A673 (cell line): ENCODE measurements at places on chromosomes 3 and 15. TPM values are rescaled to one million over a fixed set of nuclear protein-coding genes. Genes with fewer than 3 reads are reported as not detected.

Gene CLASP2
- 67.4 and 74.6 TPM in 2 replicates for total RNA-seq

Gene PRR20G
- total RNA-seq, result not detected in 2 replicates

Gene SLC28A1
- total RNA-seq, result not detected in 2 replicates

Gene CAMP
- not detected in 2 replicates for total RNA-seq

Gene FHIT
- total RNA-seq, result not detected in 2 replicates

Gene DZIP1L
- 3.8 and 8.1 TPM in 2 replicates for total RNA-seq

Gene PEX5L
- not detected in 2 replicates for total RNA-seq

Gene ANKUB1
- not detected in 2 replicates for total RNA-seq

Gene DVL3
- 82.6 and 83.3 TPM in 2 replicates for total RNA-seq

Gene RPL39L
- 35.3 and 43.2 TPM in 2 replicates for total RNA-seq

- H3K4me3 ChIP-seq, result no peak overlapping the region
- H3K36me3 ChIP-seq, result no peaks in the 10 kb centered on the region
- no peaks in the 10 kb centered on the region for H3K27me3 ChIP-seq
- no peak for DNase-seq
- no peaks in the 10 kb centered on the region for H3K4me1 ChIP-seq
These were observed 107.3 kb downstream of the MINAR1 start for GRCh38 chr15:79539401-79539800.

DNA sequence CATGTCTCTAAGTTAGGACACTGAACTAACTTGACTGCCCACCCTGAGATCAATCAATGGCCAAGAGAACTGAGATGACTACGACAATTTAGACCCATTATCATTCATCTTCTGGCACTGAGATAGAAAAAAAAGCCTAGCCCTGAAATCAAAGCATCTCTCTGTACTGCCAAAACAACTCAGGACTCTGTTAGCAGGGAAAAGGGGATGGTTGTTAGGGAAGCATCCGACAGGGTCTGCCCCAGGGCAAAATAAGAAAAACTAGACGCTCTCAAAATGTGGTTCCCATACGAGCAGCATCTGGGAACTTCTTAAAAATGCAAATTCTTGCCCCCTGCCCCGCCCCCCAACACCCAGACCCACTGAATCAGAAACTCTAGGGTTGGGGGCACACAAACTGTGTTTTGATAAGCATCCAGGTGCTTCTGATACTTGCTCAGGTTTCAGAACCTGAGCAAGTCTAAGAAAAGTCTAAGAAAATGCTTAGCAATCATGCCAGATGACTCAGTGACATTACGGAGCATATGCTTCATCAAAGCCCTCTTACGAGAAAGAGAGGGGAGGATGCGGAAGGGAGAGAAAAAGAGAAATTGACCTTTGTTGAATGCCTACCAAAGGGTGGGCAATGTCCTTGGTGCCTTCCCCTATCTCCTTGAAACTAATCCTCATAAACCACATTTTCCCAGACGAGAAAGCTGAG lies 172.8 kb upstream of the HES1 start:
- DNase-seq, result no peak
- H3K4me1 ChIP-seq, result peaks cover 21% of the 10 kb centered on the region
- H3K27ac ChIP-seq, result no peak overlapping the region
- no peaks in the 10 kb centered on the region for H3K27me3 ChIP-seq
- H3K36me3 ChIP-seq, result no peaks in the 10 kb centered on the region

DNA sequence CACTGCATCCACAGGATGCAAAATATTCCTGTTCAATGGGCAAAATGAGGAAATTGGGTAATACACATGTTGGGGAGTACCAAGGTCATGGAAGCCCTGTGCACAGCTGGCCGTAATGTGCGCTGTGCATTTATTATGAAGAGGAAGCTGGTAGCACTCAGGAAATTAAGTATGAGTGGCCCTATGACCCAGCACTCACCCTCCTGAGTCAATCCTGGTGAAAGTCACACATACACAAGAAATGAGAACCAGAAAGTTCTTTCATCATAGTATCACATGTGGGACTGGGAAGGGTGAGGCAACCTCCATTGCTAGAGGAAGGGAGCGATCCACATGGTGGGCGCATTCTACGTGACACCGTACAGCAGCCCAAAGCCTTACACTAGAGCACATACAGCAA lies 11.4 kb upstream of the PRR20G start:
- H3K27ac ChIP-seq, result no peak overlapping the region
- H3K4me1 ChIP-seq, result no peaks in the 10 kb centered on the region
- no peak for DNase-seq
- H3K4me3 ChIP-seq, result no peak overlapping the region

- H3K4me3 ChIP-seq, result no peak overlapping the region
- no peaks in the 10 kb centered on the region for H3K27me3 ChIP-seq
- DNase-seq, result no peak
- no peaks in the 10 kb centered on the region for H3K36me3 ChIP-seq
- H3K27ac ChIP-seq, result no peak overlapping the region
These were observed 21.9 kb downstream of the PLXNA1 start for GRCh38 chr3:127004641-127005397.

- H3K4me3 ChIP-seq, result no peak overlapping the region
- no peaks in the 10 kb centered on the region for H3K36me3 ChIP-seq
- H3K4me1 ChIP-seq, result no peaks in the 10 kb centered on the region
- H3K27me3 ChIP-seq, result no peaks in the 10 kb centered on the region
These were observed 9.5 kb downstream of the PRKCD start for GRCh38 chr3:53170325-53171063.

- H3K4me1 ChIP-seq, result peaks cover 21% of the 10 kb centered on the region
- no peaks in the 10 kb centered on the region for H3K27me3 ChIP-seq
- no peak for DNase-seq
- H3K27ac ChIP-seq, result no peak overlapping the region
- H3K36me3 ChIP-seq, result no peaks in the 10 kb centered on the region
These were observed 188.5 kb downstream of the TPRG1 start for GRCh38 chr3:189360291-189360690.

DNA sequence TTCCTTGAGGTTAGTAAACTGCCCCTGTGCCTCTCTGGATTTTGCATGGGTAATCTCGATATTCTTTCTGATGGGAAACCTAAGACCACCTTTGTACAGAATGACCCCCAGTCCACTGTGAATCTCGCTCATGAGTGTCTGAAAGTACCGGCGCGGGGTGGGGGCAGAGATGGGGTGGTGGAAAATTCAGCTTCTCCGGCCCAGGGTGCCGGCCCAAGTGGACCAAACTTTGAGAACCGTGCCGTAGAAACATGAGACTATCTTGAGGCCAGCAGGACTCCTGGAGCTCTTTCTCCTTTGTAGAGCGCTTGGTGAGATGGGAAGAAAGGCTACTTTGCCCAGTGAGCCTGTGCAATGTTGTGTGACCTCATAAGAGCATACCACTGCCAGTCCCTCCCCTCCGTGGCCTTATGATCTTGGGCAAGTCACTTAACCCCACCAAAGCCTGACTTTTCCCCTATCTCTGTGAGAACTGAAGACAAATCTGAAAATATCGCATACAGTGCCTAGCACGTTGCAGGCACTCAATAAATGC lies 40.4 kb upstream of the VEPH1 start:
- no peak overlapping the region for H3K27ac ChIP-seq
- no peak for DNase-seq
- H3K36me3 ChIP-seq, result no peaks in the 10 kb centered on the region
- H3K4me1 ChIP-seq, result no peaks in the 10 kb centered on the region
- H3K27me3 ChIP-seq, result peaks cover 10% of the 10 kb centered on the region

GRCh38 chr15:69798481-69799250 lies 299.1 kb downstream of the TLE3 start:
- no peak overlapping the region for H3K27ac ChIP-seq
- H3K4me1 ChIP-seq, result no peaks in the 10 kb centered on the region
- no peak overlapping the region for H3K4me3 ChIP-seq
- DNase-seq, result no peak
- peaks cover 5% of the 10 kb centered on the region for H3K27me3 ChIP-seq

DNA sequence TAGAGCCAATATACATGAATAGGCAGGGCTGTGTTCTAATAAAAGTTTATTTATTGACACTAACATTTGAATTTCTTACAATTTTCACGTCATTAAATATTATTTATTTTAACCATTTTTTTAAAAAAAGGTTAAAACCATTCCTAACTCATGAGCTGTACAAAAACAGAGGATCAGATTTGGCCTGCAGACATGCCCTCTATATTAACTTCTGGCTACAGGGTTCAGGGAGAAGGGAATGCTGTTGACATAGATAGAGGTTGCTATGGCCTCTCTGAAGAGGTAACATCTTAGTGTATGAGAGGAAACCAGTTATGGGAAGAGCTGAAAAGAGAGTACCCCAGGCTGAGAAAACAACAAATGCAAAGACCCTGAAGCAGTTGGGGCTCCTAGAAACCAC lies 19.1 kb upstream of the RAP2B start:
- DNase-seq, result no peak
- H3K36me3 ChIP-seq, result no peaks in the 10 kb centered on the region
- H3K4me1 ChIP-seq, result peaks cover 25% of the 10 kb centered on the region
- H3K27ac ChIP-seq, result no peak overlapping the region

GRCh38 chr3:130850044-130850797 lies 43.7 kb upstream of the ATP2C1 start:
- no peak overlapping the region for H3K27ac ChIP-seq
- no peaks in the 10 kb centered on the region for H3K4me1 ChIP-seq
- no peaks in the 10 kb centered on the region for H3K27me3 ChIP-seq

DNA sequence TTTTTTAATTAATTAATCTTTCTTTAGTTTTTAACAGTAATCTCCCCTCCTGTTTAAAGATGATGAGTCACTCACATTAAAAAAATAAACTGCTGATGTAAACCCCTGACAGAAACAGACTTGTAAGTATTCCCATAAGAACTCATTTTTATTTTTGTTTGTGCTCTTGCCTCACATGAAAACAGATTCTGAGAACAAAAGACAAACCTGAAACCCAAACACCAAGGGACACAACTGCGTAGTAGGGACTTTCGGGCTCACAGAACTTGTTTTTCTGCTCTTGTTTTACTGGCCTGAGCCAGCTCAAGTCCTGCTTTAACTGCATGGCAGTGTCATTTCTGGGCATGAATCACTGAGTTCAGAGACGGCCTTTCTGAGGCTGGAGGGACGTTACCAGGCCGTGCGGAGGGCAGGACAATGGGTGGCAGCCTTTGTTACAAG lies 600.8 kb downstream of the FOXP1 start:
- peaks cover 37% of the 10 kb centered on the region for H3K4me1 ChIP-seq
- H3K27me3 ChIP-seq, result no peaks in the 10 kb centered on the region
- DNase-seq, result no peak
- peak overlapping the region; percentile 72 for H3K27ac ChIP-seq

- no peak overlapping the region for H3K27ac ChIP-seq
- no peaks in the 10 kb centered on the region for H3K36me3 ChIP-seq
- H3K4me1 ChIP-seq, result no peaks in the 10 kb centered on the region
- H3K27me3 ChIP-seq, result peaks cover 5% of the 10 kb centered on the region
These were observed 75.6 kb upstream of the AGBL1 start for GRCh38 chr15:86004061-86004460.

DNA sequence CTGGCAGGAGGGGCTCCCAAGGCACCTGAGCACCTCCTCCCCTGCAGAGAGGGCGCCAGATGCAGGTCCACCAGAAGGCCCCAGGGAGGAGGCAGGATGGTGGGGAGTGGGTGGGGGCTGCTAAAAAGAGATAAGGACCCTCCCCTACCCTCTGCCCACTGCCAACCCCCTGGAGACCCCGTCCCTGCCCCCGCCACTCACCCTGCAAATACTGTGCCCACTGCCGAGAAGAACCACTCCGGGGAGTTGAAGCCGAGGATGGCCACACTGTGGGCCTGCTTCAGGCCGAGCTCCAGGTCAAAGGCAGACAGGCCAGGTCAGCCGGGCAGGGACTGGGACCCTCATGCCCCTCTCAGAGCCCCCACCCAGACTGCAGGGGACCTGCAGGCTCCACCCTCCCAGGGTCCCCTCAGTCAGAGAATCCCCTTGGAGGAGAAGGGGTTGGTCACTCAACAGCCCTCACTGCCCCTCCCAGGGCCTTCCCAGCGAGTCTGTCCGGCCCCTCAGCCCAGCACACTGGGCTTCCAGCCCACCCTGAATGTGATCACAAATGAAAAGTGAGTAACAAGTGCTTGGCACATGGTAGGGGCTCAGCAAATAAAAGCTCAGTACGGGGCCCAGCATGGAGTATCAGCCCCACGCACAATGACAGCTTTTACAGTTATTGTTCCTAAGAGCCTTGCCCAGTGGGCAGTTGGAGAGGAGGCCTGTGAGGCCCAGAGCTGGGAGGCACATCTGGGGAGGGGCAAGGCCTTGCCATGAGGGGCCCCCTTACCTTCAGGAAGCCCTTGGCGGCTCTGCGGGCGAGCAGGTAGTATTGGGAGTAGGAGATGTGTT lies 40.4 kb downstream of the ACSBG1 start:
- no peak overlapping the region for H3K4me3 ChIP-seq
- no peak for DNase-seq
- H3K27me3 ChIP-seq, result no peaks in the 10 kb centered on the region
- no peaks in the 10 kb centered on the region for H3K36me3 ChIP-seq
- no peaks in the 10 kb centered on the region for H3K4me1 ChIP-seq

GRCh38 chr15:82805994-82806406 lies at the start of gene FSD2:
Gene FSD2, minus strand, starts transcription at chr15:82806069. Its CDS starts 18,679 bp downstream, at chr15:82787390.
- no peaks in the 10 kb centered on the region for H3K4me1 ChIP-seq
- no peak within 1 kb of the TSS for H3K27ac ChIP-seq
- no peak for DNase-seq
- H3K27me3 ChIP-seq, result no peaks in the 10 kb centered on the region

DNA sequence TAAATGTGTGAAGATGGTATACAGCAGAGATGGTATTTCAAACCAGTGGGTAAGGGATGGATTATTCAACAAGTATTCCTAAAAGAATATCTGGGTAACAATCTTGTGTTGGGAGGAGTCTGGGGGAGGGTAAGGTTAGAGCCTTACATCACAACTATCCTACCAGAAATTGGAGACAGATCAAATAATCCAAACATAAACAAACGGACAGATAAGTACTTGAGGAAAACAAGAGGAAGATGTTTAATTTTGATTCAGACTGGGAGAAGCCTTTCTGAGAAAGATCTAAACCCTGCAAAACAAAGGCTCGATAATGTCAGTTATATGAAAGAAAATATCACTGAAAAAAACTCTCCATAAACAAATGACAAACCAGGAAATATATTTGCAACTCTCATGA lies 77.9 kb downstream of the SLC9A9 start:
- H3K4me1 ChIP-seq, result no peaks in the 10 kb centered on the region
- no peaks in the 10 kb centered on the region for H3K27me3 ChIP-seq
- no peak for DNase-seq
- H3K4me3 ChIP-seq, result no peak overlapping the region

DNA sequence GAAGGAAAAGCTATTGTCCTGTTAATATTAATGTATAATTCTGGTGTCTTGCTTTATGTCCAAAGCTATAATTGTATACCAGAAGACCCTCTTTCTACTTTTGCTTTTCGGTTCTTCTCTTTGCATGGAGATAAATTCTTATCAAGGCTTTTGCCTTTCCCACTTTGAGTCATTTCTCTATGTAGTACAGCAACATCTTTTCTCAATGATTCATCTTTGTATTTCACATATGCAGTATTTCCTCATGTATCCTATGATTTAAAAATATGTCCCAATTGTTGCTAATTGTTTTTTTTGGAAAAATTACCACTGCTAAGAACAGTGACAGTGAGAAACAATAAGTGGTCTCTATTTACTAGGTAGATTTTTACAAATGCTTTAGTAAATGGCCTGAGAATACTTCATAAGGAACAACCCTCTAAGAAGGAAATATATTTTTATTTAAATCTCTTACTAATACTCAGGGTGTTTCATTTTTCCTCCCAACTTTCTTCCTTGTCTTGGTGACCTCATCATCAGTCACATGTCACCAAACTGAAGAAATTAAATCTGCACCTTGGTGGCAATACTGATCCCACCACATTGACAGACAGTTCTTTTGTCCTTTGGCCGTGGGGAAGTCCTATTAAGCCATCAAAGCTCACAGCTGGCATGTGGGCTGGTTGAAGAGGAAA lies 290.6 kb downstream of the SATB1 start:
- no peak overlapping the region for H3K27ac ChIP-seq
- no peak for DNase-seq
- no peaks in the 10 kb centered on the region for H3K27me3 ChIP-seq
- no peak overlapping the region for H3K4me3 ChIP-seq

GRCh38 chr3:4036046-4036445 lies 236.8 kb downstream of the LRRN1 start:
- H3K27me3 ChIP-seq, result no peaks in the 10 kb centered on the region
- H3K27ac ChIP-seq, result no peak overlapping the region
